ENCODE measurements at places on chromosomes 11 and 22. TPM values are rescaled to one million over a fixed set of nuclear protein-coding genes. Genes with fewer than 3 reads are reported as not detected.
A peak's percentile ranks its signal among the peaks of the same experiment; 100 is the strongest.

- no peak for DNase-seq
Observed at GRCh38 chr22:30481711-30482110, 9.9 kb upstream of the SEC14L3 start.

- DNase-seq: no peak
Observed at GRCh38 chr22:17097062-17097461, 12.3 kb downstream of the IL17RA start.

GRCh38 chr11:125111001-125111342 lies 454 bp downstream of the TMEM218 start:
- DNase-seq: peak; percentile 25

GRCh38 chr22:26561756-26562417 lies 28.0 kb downstream of the TPST2 start:
- no peak for DNase-seq

GRCh38 chr22:28582806-28583205 lies 96.8 kb downstream of the TTC28 start:
- no peak for DNase-seq

DNA sequence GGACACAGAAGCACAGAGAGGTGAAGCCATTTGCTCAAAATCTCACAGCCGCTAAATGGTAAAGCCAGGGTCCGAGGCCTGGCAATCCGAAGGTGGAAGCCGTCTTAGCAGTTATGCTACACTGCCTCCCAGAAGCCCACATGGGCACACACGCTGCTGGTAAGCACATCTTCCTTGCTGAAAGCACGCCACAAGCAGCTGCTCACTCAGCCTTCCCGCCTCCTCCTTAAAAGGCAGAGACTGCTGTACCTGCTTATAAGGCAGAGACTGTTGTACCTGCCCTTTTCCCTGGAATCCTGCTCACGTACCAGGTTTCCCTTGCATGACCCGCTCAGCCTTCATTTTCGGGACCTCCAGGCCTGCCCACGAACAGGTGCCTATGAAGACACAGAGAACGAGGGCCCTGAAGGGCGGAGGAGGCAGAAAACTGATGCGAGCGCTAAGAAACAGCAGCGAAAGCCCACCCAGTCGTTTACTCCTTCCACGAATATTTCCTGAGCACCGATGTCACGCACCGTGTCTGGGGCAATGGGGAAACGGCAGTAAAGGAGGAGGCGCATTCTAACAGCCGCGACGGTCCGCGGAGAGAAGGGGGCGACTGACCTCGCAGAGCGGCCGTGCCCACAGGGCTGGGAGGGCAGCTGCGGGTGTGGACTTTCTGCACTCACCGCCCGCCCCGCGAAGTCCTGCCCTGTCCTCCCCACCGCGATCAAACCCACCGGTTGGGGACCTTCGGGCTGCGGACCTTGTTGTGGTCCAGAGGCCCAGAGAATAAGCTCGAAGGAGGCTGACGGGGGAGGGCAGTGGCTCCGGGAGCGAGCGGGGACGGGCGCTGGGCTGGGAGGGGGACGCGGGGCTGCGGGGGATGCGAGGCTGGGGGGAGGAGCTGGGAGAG lies 13.0 kb downstream of the SPATA19 start:
- no peak for DNase-seq

- DNase-seq: no peak
Observed at GRCh38 chr11:120835601-120836228, 188.2 kb upstream of the TBCEL start.

DNA sequence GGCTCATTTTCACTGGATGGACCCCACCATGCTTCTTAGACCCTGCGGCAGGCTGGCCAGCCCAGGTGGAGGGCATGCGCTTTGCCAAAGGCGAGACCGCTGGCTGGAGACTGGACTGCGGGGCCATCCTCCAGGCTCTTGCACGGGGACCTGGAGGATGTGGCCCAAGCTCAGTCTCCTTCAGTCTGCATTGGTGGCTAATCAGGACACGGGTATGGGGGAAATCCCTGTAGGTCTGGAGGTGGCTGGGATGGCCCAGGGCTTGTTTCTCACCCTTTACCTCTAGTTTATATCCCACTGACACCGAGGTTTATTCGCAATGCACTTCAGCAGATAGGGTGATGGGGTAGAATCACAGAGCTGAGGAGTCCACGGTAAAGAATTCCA lies 45.0 kb downstream of the BCR start:
- no peak for DNase-seq

GRCh38 chr11:69501121-69501489 lies 19.6 kb downstream of the LINC01488 start:
- DNase-seq: no peak

- DNase-seq: no peak
Observed at GRCh38 chr22:29684244-29684643, 35.6 kb upstream of the CABP7 start.

- peak; percentile 41 for DNase-seq
Observed at GRCh38 chr11:68010090-68011041, at the start of gene ALDH3B1. Gene ALDH3B1 (plus strand): TSS chr11:68010327. CDS start chr11:68015298, 4,971 bp downstream.

- DNase-seq: no peak
Observed at GRCh38 chr11:34609850-34610249, 11.0 kb upstream of the EHF start.

GRCh38 chr22:44047891-44048301 lies 23.8 kb downstream of the PARVB start:
- no peak for DNase-seq

GRCh38 chr22:35328472-35328885 lies 28.8 kb downstream of the TOM1 start:
- DNase-seq: no peak

- DNase-seq: no peak
Observed at GRCh38 chr22:42808521-42808920, 48.6 kb downstream of the ARFGAP3 start.

- DNase-seq: peak; percentile 37
Observed at GRCh38 chr22:50599816-50600455, 657 bp upstream of the MAPK8IP2 start.

DNA sequence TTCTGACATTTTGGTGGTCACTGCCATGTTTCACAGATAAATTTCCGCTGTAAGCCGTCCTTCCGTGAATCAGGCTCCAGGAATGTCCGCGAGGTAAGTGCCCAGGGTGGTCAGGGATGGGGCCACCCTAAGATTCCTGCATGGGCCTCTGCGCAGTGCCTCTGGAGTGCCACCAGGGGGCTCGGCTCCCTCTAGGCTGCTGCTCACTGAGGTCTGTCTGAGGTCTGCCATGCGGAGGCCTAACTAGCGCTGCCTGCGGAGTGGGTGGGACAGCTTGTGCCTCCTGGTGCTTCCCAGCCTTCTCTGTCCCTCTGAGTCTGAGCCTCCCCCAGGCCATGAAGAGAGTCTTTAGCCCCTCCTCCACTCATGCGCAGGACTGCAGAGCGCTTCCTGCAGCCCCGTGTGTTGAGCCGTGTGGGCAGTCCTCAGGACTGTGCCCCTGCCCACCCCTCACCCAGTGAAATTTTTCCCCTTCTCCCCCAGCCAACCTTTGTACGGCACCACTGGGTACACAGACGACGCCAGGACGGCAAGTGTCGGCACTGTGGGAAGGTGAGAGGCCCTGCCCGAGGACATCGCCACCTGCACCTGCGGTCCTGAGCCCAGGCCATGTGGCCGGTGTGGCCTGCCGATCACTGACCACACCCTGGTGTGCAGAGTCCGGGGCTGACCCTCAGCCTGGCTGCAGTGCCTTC lies 11.9 kb upstream of the MDK start:
- no peak for DNase-seq

- no peak for DNase-seq
Observed at GRCh38 chr11:69828971-69829344, 9.7 kb upstream of the FGF3 start.

- DNase-seq: no peak
Observed at GRCh38 chr11:3223932-3224381, 5.3 kb upstream of the MRGPRG start.

- no peak for DNase-seq
Observed at GRCh38 chr11:104060004-104060794, 23.8 kb downstream of the DDI1 start.

DNA sequence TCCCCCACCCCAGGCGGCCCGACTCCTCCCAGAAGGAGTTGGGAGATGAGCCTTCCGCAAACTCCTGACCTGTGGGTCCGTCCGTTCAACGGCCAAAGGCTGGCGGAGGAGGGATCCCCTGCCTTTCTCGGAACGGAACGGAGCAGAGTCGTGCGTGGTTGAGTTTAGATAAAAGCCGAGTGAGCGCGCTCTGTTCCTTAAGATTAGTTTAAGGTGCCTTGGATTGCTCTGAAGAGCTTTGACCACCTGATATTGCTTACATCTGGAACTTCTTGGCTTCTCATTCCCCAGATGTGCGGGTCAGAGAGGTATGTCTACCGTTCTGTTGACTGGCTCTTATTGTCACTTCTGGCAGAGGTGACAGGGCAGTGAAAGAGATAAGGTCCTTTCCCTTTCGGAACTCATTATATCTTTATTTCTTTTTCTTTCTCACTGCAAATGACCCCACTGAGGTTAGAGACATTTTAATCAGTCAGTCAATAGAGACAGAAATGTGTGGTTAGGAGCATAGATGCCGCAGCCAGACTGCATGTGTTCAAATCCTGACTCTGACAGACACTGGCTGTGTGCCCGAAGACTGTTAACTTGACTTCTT lies at the start of gene TRIM6:
Gene TRIM6, plus strand, starts transcription at position 31 of the 595 bp plus-strand sequence. Its CDS starts 261 bp downstream, at position 292.
- DNase-seq: no peak

GRCh38 chr11:22976146-22976545 lies 115.9 kb upstream of the CCDC179 start:
- DNase-seq: no peak

- no peak for DNase-seq
Observed at GRCh38 chr11:11046781-11047180, 188.9 kb upstream of the ZBED5 start.

DNA sequence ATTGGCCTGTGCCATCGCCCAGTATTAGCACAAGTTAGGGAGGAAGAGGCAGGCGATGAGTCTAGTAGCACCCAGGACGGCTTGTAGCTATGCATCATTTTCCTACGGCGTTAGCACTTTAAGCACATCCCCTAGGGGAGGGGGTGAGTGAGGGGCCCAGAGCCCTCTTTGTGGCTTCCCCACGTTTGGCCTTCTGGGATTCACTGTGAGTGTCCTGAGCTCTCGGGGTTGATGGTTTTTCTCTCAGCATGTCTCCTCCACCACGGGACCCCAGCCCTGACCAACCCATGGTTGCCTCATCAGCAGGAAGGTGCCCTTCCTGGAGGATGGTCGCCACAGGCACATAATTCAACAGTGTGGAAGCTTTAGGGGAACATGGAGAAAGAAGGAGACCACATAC lies 4.3 kb downstream of the TMEM25 start:
- no peak for DNase-seq

DNA sequence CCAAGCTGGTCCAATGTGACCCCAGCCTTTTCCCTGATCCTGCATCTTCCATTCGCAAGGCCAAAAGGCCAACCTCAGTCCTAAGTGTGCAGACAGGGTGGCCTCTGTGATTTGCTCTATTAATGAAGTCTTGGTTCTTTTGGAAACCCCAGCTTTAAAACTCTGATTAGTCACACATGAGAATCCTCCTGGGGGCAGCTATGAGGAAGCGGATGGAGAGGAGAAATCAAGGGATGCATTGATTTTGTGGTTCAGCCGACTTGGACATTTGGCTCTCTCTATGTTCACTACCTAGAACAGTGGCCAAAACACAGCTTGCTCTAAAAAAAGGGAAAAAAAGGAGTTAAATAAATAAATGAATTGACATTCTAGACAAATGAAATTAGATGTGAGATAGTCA lies 98.6 kb upstream of the USP47 start:
- DNase-seq: no peak

Gene BEST1
- total RNA-seq: 1.9 TPM

Gene ELFN2
- total RNA-seq: 5.7 TPM

Gene TNNI2
- total RNA-seq: not detected

Gene GRIA4
- total RNA-seq: 200 TPM

Gene CSKMT
- total RNA-seq: 9.6 TPM

Measured in cerebellum (tissue), 4 donors.